GM13976 (cell line): ENCODE measurements at places on chromosomes 11 and 22.
A peak's percentile ranks its signal among the peaks of the same experiment; 100 is the strongest.

DNA sequence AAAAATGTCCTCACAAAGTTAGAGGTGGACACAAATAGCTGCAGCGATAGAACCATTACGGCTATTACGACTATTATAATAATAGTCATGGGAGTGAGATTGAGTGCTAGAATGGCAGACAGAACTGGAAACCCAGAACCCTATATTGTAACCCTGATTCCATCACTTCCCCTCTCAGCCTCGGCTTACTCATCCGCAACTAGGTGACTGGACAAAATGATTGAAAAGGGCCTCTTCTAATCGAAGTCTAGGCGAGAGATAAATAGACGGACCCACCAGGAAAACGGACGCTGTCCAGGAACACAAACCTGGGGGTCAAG, 629 bp downstream of the PSMA1 start:
- DNase-seq, result no peak

- DNase-seq, result no peak
Measured at GRCh38 chr22:35966314-35967045, 62.1 kb downstream of the RBFOX2 start.

- no peak for DNase-seq
Measured at GRCh38 chr11:88354912-88355311, 17.4 kb upstream of the CTSC start.

- no peak for DNase-seq
Measured at GRCh38 chr11:32852207-32852606, 22.5 kb downstream of the PRRG4 start.

- no peak for DNase-seq
Measured at GRCh38 chr22:30876221-30876751, 92.3 kb downstream of the MORC2 start.

- no peak for DNase-seq
Measured at GRCh38 chr11:10893714-10894151, 35.9 kb upstream of the ZBED5 start.

DNA sequence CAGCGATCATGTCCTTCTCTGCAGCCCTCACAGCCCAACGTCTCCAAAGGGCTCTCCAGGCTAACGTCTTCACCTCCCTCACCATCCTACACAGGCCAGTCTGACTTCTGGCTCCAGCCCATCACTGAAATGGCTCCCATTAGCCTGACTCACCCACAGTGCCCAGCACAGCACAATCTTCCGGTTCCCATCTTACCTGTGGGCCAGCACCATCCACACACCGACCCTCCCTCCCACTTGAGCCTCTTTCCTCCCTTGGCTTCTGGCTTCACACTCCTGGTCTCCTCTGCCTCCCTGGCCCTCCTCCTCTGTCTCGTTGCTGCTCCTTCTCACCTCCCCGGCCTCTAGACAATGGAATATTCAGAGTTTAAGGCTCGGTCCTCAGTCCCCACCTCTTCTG, 51.2 kb downstream of the PDE2A start:
- no peak for DNase-seq

- DNase-seq, result no peak
Measured at GRCh38 chr11:92376146-92376599, 151.6 kb downstream of the FAT3 start.

- peak; percentile 3 for DNase-seq
Measured at GRCh38 chr11:11584530-11584810, 37.3 kb downstream of the GALNT18 start.
